Anterior cingulate cortex (tissue), 58 donors: ENCODE measurements at places on chromosomes 5 and 9.

GRCh38 chr5:177362610-177363507 lies 5.1 kb downstream of the RGS14 start:
- DNase-seq = no peak

- no peak for DNase-seq
Measured at GRCh38 chr9:21677834-21678233, 124.6 kb upstream of the MTAP start.

DNA sequence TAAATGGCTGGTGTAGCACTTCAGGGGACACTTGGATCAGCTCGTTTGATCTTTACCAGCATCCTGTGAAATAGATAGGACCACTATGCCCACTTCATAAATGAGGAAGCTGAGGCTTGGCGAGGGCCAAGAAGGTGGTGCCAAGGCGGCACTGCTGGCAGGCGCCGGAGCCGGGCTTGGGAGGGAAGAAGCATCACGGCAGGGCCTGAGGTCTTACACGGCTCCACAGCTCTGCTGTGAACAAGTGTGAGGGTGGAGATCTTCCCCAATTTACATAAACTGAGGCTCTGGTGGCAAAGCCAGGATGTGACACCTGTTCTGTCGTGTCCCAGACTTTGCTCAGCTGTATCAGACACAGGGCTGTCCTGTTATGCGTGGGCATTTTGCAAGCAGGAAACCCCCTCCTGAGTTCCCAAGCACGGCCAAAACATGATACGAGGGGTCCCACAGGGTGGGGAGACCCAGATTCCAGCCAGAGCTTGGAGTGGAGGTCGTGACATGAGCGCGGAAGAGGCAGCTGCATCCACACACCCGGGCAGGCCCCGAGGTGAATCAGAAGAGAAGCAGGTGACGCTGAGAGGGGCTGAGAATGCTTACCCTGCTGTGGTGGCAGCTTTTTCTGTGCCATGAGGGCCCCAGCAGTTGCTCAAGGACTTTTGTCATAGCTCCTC lies 117.5 kb upstream of the BOD1 start:
- no peak for DNase-seq

- DNase-seq = no peak
Measured at GRCh38 chr9:134989206-134990065, 71.7 kb upstream of the FCN1 start.

DNA sequence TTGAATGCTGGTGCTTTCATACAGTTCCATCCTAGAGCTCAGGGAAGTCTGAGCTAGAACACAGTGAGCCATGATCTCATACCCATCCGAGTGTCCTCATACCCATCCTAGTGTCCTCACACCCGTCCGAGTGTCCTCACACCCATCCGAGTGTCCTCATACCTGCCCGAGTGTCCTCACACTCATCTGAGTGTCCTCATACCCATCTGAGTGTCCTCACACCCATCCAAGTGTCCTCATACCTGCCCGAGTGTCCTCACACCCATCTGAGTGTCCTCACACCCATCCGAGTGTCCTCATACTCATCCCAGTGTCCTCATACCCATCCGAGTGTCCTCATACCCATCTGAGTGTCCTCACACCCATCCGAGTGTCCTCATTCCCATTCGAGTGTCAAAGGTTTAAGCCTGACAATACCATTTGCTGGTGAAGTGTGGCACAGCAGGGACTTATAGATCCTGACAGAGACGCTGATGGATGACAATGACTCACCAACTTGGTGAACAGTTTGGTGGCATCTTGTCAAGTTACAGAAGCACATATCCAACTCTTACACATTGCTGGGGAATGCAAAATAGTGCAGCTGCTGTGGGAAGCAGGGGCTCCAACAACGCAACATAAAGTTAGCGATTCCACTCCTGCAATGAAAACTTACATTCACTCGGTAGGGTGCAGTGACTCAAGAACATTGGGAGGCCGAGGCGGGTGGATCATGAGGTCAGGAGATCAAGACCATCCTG lies 77.0 kb upstream of the COL5A1 start:
- no peak for DNase-seq

- no peak for DNase-seq
Measured at GRCh38 chr9:109422641-109423040, 75.5 kb downstream of the PTPN3 start.

DNA sequence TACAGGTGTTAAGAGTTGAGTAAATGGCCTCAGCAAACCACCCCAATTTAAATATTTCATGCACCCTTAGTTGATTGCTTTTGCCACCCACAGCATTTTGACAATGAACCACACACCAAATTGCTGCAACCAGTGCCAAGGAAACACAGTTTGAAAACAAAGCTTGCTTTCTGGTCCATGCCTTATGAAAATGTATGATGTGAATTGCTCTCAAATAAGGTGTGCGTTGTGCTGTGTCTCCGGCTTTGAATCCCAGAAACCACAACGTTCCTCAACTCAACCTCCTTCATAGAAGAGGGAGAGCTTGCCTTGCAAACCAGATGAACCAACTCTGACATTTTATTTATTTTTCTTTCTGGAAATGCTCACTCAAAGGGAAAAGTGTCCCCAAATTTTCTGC lies 762.7 kb downstream of the TLE1 start:
- DNase-seq = no peak

DNA sequence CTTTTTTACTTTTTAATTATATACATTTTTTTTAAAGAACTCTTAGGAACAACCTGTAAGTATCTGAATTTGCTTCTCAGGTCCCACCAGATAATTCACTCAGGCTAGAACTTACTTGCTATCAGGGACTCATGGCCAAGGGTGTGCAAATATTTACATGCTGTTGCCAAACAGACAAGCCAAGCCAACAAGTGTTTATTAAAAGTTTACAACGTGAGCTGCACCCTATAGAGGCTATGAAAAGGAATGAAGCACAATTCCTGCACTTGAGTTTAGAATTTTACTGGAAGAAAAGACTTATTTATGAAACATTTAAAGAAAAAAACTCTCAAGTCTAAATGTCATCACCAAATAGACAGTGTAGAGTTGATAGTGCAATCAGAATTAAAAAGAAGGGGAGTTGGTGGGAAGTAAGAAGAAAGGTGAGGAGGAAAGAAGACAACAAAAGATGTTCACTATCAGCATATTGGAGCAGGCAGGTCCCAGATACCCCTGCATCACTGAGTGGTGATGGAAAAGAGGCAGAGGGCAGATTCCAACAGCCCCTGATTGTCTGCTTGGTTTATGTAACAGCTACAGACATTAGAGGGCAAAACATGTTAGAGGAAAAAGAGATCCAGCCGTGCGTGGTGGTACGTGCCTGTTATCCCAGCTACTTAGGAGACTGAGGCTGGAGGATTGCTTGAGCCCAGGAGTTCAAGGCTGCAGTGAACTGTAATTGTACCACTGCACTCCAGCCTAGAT lies 32.8 kb downstream of the SH3RF2 start:
- no peak for DNase-seq

DNA sequence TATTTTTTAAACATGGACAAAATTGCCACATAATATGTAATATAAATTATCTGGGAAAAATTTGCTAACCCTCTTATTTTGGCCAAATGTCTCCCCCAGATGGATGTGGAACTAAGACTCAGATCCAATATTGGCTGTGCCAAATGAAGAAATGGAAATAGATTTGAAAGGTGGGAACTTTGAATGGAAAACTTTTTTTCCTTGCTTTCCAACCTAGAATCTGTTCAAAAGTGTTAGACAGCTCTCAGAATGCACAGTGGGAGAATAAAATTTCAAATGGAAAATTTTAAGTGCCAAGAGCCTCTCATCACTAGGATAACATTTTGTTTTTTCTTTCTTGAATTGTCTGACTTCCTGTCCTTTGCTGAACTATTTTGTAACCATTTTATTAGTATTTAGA lies 142.6 kb upstream of the GAS1 start:
- DNase-seq = no peak

DNA sequence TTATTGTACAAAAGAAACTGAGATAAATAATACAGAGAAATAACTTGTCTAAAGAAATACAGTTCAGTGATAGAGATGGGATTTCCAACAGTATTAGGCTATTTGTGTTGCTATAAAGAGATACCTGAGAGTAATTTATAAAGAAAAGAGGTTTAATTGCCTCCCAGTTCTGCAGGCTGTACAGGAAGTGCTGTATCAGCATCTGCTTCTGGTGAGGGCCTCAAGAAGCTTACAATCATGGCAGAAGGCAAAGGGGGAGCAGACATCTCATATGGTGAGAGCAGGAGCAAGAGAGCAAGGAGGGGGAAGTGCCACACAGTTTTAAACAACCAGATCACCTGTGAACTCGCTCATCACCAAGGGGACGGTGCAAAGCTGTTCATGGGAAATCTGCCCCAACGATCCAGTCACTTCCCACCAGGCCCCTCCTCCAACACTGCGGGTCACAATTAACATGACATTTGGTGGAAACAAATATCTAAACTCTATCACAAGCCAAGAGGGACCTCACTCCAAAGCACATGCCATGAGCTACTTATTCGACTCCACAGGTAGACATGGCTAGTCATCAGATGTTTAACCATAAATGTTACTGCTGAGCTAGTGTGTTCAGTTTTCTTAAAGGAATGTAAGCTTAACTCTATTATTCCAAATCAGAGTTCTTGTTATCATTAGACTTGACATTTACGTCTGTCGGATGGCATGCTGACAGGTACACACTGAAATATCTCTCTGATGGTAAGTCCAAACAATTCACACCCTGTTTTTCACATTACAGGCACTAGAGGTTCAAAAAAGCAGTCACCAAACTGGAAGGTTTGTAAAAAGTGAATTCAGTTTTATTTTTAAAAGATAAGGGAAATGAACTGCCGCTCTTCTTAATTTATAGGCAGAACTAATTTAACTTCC lies 82.2 kb downstream of the AUH start:
- no peak for DNase-seq

GRCh38 chr5:140259500-140259899 lies 43.4 kb downstream of the PFDN1 start:
- no peak for DNase-seq

GRCh38 chr9:95167998-95168397 lies 149.5 kb downstream of the FANCC start:
- no peak for DNase-seq

DNA sequence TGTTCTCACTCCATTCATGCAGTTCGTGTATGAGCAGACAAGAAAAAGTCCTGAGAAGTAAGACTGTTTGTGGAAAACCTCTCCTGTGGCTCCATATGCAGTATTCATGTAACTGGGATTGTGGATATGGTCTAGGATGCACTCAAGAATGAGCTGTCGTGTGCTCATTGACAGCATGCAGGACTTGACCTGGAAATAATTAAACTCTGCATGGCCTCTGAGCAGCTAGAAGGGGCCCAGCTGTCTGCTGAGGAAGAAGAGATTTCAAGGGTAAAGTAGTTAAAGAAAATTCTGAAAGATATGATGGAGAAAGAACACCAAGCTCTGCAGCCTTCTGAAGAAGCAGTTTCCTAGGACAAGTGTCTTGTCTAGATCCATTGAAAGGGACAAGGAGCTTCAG lies 89.4 kb downstream of the KCTD16 start:
- DNase-seq = no peak

GRCh38 chr9:28319981-28320380 lies 746.7 kb upstream of the C9orf72 start:
- DNase-seq = no peak

DNA sequence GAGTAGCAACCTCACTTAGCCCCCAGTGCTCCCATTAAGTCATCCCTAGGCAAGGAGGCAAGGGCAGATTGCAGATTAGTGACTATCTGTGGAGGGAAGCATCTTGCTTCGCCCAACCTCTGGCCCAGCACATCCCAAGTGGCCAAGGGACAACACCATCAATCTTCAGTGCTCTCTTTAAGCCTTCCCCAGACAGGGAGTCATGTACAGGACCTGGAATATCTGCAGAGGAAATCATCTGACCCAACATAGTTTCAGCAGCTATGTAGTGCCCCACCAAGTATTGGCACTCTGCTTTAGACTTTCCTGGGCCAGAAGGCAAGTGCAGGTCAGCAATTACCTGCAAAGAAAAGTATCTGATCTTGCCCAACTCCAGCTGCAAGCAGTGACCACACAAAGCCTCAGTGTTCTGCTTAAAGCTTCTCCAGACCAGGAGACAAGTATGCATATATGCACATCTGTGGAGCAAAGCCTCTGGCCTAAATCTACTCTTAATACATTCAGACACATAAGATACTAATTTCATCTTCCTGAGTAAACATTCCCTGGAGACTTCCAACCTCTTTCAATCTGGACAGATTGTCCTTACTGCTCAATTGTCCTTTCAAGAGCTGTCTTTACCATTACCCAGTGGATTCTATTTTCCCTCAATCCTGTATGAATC lies 224.8 kb upstream of the VLDLR start:
- DNase-seq = no peak

GRCh38 chr5:77319117-77319804 lies 108.8 kb downstream of the PDE8B start:
- DNase-seq = no peak

- no peak for DNase-seq
Measured at GRCh38 chr9:37209431-37210386, 89.3 kb downstream of the ZCCHC7 start.

GRCh38 chr5:14879393-14879792 lies 7.8 kb upstream of the ANKH start:
- DNase-seq = no peak

DNA sequence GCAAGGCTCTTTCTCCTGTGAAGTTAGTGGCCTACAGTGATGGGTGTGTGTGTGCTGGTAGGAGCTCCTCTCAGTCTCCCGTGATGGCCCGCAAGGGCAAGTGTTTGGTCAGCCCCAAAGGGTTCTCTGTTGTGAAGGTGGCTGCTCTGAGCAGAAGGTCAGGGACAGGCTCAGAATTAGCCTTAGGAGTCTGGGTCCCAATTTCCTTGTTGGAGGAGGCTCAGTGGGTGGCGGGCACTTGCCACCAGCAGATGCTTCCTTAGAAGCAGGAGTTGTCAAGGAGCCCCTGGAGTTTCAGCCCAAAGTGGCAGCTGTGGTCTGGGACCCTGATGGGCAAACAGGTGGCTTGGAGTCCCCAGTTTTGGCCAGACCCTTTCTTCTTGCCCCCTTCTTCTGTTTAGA lies 154.4 kb downstream of the MACROH2A1 start:
- no peak for DNase-seq
